ENCODE measurements at places on chromosomes 3 and 15.

GRCh38 chr3:170368921-170369320 is 11.4 kb downstream of the SKIL start:
- no peak for DNase-seq

DNA sequence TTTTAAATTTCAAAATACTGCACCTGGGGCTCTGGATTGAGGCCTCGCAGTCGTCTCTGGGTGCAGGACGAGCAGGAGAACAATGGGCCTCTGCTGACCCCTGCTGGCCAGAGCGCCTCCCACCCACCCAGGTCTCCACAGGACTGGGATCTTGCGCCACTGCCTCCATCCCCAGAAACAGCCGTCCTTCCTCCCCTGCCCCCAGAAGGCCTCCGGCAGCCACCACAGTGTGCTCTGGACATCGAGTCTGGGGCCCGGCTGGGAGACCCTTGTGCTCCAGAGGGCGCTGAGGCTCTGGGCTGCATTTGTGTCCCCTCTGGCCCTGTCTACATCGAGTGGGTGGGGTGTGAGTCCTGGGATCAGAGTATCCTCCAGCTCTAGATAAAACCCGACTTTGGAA is 6.7 kb upstream of the ACSBG1 start:
- peak; percentile 76 for DNase-seq

GRCh38 chr3:57675530-57675929 is 17.3 kb downstream of the DENND6A start:
- DNase-seq, result no peak

- DNase-seq, result no peak
Measured at GRCh38 chr3:123535580-123535979, 49.3 kb downstream of the HACD2 start.

- no peak for DNase-seq
Measured at GRCh38 chr15:60283936-60284335, 113.8 kb downstream of the ANXA2 start.

GRCh38 chr3:9129365-9129764 is 120.1 kb downstream of the SRGAP3 start:
- DNase-seq, result no peak

DNA sequence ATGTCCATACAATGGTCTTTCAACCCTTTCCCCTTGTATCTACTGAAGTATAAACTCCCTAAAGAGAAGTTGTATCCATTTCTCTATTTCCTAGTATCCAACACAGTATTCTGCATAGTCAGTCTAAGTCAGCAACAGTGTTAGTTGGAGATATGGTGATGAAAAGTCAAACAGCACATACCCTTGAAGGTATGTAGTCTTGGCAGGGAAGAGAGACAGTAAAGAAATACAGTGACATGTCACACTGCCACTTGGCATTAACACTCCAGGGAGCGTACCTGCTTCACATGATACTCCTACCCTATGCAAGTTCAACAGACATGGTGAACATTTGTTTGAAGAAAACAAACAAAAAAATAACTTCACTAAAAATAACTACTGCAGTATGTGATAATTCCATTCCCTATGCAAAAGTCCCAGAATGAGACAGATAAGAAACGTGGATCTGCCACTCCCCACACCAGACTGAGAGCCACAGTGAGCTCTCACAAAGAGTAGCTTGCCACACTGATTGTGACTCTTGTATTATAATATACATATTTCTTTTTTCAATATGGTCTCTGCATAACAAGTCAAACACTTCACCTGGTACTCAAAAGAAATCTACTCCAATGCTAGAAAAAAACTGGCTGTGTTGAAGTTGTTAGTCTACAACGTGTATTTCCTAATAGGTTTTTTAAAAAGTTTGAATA is 5.9 kb downstream of the PDCD10 start:
- DNase-seq, result no peak

DNA sequence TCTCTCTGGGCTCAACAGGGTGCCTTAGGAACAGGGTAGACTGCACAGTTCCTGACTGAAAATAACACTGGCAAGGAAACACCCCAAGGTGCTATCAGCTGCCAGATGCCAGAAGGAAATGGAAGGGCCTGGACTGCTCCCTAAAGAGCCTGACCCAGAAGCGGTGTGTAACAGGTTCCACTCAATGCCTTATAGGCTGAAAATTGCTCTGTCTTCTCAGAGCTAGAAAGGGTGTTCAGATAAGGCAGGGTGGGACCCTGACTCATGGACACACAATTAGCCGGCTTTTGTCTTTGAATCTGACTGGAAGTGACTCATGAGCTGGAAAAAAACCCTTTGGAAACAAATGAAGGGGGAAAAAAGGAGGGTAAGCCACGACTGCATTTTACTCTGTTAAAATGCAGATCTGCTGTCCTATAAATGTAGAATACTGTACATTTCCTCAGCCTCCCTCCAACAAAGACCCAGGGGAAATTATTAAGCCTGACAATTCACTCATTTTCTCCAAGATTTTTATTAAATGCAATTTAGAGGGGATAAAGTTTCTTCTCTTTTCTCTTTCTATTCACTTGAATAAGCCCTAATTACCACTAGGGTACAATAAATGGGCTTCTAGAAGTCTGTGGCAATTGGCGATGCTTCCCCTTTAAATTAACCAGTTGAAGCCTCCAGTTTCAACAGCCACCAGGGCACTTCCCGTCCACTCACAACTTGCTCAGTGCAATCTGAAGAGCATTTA is 160.2 kb upstream of the TBL1XR1 start:
- no peak for DNase-seq

- DNase-seq, result no peak
Measured at GRCh38 chr3:55288657-55289056, 198.4 kb downstream of the WNT5A start.

GRCh38 chr3:78977073-78977472 is 790.7 kb downstream of the ROBO1 start:
- DNase-seq, result no peak

DNA sequence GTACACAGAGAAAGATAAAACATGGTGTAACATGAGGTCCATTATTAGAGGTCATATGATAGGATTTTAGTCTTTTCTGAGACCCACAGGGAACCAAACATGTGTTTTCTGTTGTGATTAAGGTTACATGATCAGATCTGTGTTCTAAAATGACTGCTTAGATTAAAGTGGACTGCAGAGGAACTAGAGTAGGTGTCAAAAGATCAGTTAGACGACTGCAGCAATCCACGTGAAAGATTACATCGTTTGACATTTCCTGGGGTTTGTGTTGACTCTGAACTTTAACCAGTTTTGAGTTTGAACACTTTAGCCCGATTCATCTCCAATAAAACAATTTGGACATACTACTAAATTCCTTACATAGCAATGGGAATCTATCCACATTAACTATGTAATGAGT is 5.1 kb downstream of the MIX23 start:
- no peak for DNase-seq

DNA sequence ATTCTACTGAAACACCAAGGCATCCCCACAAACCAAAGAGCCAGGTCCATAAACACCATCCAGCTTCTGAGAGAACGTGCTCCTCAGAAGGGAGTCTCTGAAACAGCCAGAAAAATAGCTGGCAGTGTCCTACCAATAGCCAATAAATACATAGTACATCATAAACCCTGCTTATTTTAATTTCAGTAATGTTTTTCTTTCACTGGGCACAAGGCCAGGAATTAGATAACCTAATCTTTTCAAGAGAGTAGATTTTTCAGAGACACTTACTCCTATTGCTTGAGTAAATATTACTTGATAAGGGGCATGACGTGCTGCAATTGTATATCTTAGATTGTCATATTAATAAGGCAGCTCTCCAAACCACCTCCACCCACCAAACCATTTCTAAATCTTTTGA is 22.7 kb downstream of the GADL1 start:
- no peak for DNase-seq

DNA sequence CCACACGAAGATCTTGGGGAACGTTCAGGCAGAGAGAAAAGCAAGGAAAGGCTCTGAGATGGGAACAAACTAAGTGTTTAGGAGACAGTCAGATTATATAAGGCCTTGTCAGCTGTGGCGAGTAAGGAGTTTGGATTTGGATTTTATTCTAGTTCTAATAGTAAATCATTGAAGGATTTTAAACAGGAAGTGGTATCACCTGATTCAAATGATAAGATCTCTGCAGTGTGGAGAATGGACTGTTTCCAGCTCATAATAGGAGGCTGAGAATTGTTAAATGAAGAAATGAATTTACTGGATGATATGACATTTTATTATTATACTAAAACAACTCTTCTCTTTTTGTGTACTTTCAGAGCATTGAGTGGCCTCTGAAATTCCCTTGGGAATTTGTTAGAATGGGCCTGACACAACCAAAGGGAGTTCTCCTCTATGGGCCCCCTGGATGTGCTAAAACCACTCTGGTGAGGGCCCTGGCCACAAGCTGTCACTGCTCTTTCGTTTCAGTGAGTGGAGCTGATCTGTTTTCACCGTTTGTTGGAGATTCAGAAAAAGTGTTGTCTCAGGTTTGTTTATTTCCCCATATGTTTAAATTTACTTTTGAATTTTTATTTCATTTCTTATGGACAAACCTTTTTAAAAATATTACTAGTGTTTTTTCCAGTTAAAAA is 36.0 kb upstream of the GATM start:
- no peak for DNase-seq

- no peak for DNase-seq
Measured at GRCh38 chr3:61583890-61584875, 22.8 kb downstream of the PTPRG start.

- no peak for DNase-seq
Measured at GRCh38 chr3:79558943-79559342, 208.9 kb downstream of the ROBO1 start.

DNA sequence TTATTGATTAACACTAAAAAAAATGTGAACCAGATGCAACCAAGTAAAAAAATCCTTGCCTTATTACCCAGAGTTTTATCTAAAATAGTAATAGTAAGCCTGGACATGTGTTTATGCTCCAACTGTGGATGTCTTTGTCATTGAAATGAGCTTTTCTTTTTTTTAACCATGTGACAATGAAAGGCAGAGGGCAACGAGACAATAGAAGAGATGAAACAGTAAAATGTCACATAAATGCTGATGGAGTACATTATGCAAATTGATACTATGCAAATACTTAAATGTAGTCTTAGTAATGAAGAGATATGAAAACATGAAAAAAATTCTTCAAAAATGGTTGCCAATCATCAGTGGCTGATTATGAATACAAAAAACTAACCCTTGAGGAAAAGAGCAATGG is 20.5 kb upstream of the CHMP2B start:
- DNase-seq, result no peak

DNA sequence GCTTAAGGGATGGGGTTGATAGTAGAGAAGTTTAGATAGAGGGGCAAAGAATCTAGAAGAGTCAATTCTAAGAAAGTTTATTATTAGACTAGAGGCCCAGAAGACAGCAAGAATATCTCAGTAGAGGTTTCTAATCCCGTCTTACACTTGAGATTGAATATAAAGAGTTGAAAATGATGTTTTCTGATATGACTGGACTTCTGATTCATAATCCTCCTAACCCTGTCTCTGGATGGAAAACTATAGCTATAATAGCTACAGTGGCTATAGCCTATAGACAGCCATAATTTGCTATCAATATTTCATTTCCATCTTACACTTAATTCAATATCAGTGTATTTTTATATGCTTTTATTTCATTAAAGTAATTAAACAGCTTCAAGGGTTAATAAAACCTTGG is 60.0 kb downstream of the GAP43 start:
- DNase-seq, result no peak

DNA sequence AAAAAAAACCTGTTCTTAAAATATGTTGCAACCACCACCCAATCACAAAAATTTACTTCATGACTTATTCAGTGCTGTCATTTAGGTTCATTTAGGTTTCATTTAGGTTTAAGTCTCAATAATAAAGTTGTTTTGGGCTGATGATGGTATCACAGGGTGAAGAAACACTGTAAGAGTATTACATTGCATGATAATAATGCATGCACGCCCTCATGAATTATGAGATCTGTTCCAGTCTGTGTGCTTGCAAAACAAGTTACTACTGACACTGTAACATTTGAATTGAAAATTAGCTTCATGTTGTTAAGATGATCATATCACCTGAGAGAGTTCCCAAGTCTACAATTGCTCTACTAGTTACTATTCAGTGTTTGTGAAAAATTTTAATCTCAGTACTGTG is at the start of gene AADACL2:
Gene AADACL2, plus strand, starts transcription at position 315 of the 400 bp plus-strand sequence. CDS start 109 bp downstream, outside the sequence.
- no peak for DNase-seq

GRCh38 chr15:98692213-98692612 is 43.9 kb downstream of the IGF1R start:
- no peak for DNase-seq

GRCh38 chr3:42052484-42053351 is 38.4 kb upstream of the TRAK1 start:
- DNase-seq, result no peak

DNA sequence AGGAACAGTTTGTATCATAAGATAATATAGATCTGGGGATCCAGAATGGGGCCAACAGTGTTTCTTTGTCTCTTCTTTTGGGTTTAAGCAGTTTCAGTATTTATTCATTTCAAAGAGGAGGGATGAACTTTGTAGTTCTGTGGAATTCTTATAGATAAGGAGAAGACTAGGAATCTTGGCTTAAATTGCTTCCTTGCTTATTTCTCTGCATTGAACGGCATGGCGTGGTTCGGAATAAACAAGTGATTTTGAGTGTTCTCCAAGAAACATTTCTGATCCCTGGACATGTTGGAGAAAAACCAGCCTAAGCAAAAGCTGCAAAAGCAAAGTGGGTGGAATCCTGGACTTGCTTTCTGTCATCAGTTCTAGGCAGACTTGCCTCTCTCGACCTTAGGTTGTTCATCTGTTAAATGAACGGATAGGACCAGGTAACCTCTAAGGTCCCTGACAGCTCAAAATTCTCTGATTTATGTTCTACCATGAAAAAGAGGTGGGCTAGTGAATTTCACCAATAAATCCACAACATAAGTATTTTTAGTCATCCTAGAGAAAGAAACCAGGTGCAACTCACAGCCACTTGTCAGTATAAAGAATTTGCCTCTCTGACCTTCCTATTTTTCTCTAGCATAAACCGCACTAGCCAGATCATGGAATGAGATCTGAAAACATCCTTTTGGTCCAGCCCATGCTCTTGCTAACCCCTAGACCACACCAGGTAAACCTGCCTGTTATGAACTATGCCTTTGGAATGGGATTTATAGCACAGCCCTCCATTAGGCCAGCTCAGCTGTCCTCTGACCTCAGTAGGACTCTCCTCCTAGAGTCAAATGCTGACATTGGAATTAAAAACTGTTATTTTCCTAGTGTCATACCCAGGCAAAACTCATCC is 78.8 kb downstream of the CLDN11 start:
- DNase-seq, result no peak

- DNase-seq, result no peak
Measured at GRCh38 chr15:77454951-77455350, 34.3 kb downstream of the HMG20A start.

DNA sequence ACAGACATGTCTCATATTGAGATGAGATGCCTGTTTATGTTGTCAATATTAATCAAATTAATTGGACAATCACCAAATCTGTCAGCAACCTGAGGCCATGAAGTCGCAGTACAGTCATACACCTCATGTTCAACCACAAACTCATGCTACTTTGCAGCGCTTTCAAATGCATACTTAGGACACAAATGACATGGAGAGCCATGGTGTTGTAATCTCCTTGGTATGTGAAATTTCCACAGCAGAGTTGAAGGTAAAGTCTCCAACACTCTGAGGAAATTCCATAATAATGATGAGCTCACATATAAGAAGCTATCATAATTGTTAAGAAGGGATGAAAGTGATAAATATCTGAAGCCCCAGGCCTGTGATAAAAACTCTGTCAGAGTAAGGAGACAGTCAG is 873.9 kb downstream of the MCTP2 start:
- DNase-seq, result no peak

Measured in CD4-positive, alpha-beta T cell treated with Interleukin-6 at 100 ng/mL for 8 hours (primary cell).